RWPE1 (cell line): ENCODE measurements at places on chromosomes 1 and 21.

DNA sequence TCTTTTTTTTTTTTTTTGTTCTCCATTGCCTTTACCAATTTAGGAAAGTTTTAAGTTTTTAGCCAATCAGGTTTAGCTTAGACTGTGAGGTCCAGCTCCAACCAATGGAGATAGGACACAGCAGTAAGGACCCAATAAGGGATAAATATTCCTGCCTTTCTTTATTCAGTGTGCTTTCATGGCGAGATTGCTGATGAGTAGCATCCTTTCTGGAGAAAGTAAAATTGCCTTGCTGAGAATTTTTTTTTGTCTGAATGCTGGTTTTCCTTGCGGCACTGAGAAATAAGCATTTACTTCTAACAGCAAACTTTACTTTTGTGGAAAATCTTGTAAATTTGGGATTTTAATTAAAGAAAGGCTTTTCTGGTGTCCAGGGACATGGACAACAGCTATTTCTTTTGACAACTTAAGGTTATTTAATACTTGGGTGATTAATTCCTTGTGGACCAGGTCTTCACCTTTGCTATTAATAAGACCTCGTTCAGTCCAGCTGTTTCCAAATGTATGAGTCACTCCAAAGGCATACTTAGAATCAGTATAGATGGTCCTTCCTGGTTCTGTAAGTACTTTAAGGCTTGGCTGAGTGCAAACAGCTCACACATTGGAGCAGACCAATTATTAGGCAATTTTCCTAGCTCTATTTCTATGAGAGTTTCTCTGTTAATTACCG is 54.1 kb downstream of the SERINC2 start:
- no peak for DNase-seq

DNA sequence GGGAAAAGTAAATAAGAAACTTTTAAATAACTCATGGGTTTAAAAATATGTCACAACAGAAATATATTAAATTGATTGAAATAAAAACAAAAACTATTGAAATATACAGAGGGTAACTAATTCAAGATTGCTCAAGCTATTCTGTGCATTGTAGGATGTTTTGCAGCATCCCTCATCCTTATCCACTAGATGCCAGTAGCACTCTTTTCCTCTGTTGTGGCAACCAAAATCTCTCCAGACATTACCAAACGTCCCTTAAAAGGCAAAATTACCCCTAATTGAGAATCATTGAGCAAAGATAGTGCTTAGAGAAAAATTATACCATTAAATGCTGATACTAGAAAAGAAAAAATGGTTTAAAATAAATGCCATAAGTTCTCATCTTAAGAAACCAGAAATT is 682.6 kb downstream of the RWDD3 start:
- no peak for DNase-seq

- no peak for DNase-seq
Observed at GRCh38 chr1:157958263-157958662, 35.2 kb upstream of the KIRREL1 start.

- DNase-seq = no peak
Observed at GRCh38 chr21:41647806-41648561, 118.9 kb downstream of the RIPK4 start.

- no peak for DNase-seq
Observed at GRCh38 chr1:243842161-243842560, 7.9 kb downstream of the AKT3 start.

DNA sequence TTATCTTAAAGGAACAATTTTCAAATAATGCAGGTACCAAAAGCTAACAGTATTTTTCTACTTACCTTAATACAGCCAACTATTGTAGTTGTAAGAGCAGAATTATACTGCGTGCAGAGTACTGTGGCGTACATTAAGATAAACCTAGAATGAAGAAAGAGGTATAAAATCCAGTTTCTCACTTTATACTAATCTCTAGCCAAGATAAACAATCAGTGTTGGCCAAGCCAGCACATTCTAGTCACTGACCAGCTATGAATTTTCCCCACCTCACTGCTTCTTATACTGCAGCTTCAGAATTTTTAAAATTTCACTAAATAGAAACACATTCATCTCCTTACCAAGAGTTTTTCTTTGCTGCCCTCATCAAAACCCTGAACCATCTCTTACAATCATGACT is 33.6 kb downstream of the SLC35D1 start:
- no peak for DNase-seq

GRCh38 chr1:25255706-25256577 is 8.7 kb upstream of the RSRP1 start:
- no peak for DNase-seq

DNA sequence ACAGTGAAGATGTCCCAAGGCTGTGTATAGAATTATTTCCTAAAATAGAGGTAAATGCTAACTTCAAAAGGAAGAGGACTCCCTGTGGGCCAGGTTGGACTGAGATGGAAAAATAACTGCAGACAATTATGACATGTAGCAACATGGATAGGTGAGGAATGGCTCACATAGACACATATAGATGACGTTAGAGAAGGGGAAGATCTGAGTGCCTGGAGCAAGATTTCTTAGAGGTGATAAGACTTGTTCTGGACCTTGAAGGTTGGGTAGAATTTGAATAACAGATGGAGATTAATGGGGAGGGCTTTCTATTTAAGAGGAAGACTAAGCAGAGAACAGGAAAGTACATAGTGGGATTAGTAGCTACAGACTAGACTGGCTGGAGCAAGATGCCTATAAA is 76.9 kb downstream of the C1orf21 start:
- DNase-seq = peak; percentile 21

GRCh38 chr1:53323316-53323715 is 4.6 kb downstream of the LRP8 start:
- no peak for DNase-seq

GRCh38 chr1:6782151-6782550 is 3.1 kb upstream of the CAMTA1 start:
- DNase-seq = no peak

DNA sequence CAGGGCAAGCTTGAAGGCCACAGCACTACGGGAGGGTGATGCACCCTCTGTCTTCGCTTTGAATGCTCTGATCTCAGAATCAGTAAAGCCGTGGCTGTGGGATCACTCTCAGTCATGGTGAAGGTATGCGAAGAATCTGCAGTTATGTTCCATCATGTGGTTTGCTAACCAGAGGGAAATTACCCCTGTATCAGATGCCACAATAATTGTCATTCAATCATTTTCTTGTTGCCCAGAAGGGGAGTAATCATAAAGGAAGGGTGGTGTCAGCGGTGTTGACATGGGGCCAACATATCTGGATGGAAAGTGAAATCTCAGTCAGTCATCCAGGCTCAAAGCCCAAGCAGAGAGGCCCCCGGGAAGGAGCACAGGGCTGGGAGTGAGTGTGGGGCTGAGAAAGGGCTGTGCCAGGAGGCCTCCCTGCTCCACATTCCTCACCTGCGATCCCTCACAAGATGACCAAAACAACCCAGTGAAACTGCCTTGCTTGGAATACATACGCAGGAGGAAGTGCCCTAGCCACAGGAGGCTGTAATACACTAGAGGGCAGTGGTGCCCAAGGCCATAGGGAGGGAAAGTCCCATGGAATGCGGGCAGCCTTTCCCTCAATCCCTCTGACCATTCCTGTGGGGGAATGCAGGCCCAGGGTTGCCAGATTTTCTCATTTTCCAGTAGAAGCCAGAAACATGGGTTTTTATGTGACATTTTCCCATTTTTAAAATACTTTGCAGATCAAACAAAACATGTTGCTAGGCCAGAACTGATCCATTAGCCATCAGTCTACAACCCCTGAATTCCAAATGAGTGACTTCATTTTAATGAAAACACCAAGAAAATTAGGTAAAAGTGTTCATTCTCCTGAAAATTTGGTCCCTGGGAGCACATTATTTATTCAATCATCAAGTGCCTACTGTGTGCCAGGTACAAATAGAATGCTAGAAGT is 95.7 kb upstream of the VANGL1 start:
- DNase-seq = peak; percentile 98

GRCh38 chr1:34681480-34682451 is 73.1 kb upstream of the GJB5 start:
- peak; percentile 65 for DNase-seq

DNA sequence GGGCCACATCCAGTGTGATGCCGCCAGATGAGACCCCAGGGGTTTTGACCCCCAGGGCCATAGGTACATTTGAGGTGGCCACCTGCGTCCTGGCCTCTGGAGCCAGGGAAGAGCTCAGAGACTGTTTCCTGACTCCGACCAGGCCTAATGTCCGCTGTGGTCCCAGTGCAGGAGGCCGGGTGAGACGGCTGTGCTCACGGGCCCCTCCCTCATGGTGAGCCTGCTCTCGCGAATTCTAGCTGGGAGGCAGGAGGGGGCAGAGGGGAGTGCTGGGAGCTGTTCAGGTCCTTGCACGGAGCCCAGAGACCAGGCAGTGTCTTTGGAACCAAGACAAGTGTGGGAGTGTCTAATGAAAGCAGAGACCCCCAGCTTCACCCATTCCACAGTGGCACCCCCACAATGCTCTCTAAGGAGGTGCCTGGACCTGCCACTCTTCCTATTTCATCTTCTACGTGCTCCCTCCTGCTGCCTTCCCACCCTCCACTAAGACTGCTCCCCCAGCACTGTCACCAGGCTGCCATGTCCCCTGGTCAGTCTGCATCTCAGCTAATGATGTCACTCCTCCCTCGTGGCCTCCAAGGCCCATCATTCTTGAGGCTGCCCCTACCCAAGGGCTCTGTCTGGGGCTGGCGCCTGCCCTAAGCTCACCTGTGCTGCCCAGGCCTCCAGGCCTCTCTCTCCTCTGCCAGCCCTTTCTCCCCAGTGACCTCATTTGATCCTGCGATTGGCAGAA is 256.3 kb upstream of the C1orf174 start:
- DNase-seq = no peak

- no peak for DNase-seq
Observed at GRCh38 chr1:203177036-203177405, 1.4 kb upstream of the MYBPH start.

DNA sequence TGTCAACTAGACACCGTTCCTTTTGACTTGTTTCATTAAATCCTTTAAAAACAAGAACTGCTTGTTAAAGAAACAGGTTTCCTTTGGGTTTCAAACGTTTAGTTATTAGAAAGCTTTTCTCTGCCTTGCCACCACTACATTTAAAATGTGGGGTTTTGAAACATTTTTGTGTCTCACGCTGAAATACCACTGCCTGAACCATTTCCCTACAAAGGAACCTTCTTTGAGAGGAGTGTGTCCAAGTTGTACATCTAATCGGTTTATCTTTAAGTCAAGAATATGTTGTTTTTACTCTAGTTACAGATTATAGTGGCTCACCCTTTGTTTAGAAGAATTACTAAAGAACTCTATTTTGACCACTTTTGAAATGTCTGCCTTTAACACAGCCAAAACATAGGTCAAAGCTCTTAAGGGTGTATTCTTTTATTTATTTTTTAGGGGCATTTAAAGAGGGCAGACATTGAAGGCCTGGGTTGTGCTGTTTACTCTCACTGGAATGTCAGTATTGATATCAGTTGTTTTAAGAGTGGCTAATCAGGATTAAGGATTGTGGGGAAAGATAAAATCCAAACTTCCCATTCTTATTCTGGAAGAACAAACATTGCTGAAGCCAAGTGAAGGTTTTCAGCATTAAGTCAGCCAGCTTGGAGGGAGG is 143.4 kb downstream of the GALNT2 start:
- DNase-seq = no peak

DNA sequence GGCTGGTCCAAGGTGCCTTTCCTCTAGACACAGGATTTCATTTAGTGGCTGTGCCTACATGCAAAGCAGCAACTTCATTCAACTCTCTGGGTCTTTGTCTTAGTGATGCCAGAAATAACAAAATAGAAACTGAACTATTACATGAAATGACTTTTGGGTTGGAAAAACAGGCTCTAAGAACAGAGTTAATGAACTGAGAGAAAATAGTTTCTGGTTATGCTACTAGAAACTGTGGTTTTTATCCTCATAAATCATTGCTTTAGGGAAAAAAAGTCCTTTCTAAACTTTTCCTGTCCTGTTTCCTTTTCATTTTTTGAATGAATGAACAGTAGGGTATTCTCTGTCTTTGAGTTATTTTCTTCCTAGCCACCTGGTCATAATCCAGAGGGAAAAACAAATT is 424.0 kb downstream of the KIF26B start:
- DNase-seq = no peak

GRCh38 chr1:32786856-32787255 is 30.3 kb downstream of the YARS1 start:
- DNase-seq = no peak

DNA sequence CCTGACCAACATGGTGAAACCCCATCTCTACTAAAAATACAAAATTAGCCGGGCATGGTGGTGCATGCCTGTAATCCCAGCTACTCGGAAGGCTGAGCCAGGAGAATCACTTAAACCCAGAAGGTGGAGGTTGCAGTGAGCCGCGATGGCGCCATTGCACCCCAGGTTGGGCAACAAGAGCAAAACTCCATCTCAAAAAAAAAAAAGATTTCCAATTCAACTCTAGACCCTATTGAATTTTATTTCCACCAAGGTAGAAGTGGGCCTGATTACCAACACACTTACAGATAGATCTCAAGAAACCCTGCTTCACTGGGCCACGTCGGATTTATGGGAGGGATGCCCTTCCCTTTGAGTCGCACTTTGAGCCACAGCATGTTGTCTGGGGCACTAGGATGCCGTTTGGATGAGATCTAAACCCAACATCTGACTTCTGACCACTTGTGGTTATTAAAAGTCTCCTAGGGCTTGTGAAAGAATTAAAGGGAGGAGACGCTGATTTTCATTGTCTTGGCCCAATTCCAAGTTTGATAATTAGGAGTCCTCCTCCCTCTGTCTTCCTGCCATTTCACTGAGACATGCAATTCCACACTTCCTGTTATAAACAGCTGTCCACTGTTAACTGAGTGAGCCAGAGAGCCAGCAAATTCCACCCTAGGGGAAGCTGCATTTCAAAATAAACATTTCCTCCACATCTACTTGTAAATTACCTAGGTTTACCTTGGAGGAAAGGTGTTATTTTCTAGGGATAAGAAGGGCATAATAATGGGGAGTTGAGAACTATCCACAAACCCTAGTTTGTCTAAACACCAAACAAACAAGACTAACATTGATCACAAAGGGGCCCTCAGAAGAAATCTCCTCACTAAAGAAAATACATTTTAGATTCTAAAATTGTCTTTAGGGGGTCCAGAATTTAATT is 5.2 kb upstream of the RERE start:
- peak; percentile 53 for DNase-seq
